ENCODE measurements at places on chromosomes 4 and X. TPM values are rescaled to one million over a fixed set of nuclear protein-coding genes. Genes with fewer than 3 reads are reported as not detected.

DNA sequence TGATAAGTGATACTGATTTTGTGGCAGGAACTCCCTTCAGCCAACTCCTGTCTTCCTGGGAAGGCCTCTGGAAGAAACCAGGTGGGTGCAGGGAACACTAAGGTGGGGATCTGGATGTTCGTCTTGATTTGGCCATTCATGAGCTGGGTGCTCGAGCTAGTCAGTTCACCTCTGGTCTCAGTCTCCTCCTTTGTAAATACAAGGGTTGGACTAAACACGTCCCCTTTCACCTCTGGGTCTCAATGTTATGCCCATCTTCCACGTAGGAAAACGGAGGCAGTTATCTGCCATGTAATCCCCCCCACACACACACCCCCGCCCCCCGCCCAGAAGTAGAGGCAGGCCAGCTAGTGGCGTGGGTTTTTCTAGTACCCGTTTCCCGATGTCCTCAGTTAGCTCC lies 4.1 kb upstream of the RS1 start:
- no peak for DNase-seq

PNMA6F gene
- total RNA-seq: not detected

- DNase-seq: no peak
Observed at GRCh38 chr4:41360214-41360920, 103.6 kb downstream of the UCHL1 start.

DNA sequence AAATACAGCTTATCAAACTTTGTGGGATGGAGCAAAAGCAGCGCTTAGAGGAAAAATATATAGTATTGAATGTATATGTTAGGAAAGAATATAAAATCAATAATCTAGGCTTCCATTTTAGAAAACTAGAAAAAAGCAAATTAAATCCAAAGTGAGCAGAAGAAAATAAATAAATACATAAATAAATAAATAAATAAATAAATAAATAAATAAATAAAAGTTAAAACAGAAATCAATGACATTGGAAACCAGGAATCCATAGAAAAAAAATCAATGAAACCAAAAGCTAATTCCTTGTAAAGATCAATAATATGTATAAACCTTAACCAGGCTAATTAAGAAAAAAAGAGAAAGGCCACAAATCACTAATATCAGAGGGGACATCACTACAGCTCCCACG lies 141.8 kb upstream of the C1QTNF7 start:
- no peak for DNase-seq

DNA sequence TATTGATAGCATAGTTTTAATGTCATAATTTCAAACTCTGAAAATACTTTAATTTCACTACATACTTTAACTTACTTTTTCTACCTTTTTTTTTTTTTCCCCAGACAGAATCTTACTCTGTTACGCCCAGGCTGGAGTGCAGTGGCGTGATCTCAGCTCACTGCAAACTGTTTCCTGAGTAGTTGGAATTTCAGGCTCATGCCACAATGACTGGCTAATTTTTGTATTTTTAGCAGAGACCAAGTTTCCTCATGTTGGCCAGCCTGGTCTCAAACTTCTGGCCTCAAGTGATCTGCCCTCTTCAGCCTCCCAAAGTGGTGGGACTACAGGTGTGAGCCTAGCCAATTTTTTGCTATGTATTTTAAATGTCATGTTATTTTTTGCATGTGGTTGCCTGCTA lies 741.6 kb downstream of the TRAM1L1 start:
- no peak for DNase-seq

All from esophagus squamous epithelium (tissue), 5 donors.